ENCODE measurements at places on chromosomes 7 and 10.

- peak; percentile 17 for DNase-seq
Observed at GRCh38 chr7:3217166-3217565, 83.9 kb upstream of the SDK1 start.

DNA sequence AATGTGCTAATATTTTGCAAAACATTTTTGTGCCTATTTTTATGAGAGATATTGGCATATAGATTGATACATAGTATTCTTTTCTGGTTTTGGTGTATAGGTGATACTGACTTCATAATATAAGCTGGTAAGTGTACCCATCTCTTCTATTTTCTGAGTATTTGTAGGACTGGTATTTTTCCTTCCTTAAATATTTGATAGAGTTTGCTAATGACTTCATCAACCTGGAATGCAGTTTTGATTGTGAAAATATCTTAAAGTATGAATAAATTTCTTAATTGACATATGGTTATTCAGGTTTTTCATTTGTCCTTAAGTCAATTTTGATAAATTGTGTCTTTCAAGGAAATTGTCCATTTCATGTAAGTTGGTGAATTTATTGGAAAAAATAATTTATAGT is 6.1 kb upstream of the SCRN1 start:
- no peak for DNase-seq

DNA sequence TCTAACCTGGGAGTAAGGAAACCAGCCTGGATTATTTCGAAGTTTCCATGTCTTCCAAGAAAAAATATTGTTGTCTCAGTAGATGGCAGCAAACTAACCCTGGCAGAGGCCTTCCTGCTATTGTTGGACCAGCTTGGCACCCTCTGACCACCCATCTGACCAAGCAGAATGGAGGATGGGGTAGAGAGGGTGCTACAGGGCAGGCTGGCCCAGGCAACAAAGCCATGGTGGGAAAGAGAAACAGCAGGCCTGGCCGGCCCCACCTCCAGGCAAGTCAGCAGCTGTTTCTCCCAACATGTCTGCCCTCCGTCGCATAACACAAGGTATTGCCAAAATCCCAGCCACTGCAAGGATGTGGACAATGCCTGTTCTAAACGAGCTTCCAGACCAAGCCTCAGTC is 95.0 kb downstream of the FAM53B start:
- DNase-seq = no peak

DNA sequence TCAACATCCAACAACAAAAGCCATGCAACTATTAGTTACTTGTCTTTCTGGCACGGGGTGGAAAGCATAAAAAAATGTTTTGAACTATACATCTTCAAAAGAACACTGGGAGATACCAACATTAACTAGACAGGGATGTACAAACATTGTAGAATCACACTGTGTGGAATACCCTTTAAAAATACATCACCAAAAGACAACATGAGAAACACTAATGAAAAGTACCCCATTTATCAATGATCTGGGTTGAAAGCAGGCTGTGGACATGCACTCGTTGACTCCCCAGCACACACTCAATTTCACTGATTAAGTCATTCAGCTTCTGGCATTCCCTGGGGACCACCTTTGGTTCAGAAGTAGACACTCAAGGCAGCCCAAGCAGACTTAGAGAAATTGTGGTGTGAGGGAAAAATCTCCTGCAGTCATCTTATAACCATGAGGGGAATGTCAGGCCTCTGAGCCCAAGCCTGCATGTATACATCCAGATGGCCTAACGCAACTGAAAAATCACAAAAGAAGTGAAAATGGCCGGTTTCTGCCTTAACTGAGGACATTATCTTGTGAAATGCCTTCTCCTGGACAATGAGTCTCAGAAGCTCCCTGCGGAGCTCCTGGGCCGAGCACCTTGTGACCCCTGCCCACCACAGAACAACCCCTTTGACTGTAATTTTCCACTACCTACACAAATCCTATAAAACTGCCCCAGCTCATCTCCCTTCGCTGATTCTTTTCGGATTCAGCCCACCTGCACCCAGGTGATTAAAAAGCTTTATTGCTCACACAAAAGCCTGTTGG is 53.0 kb downstream of the CACUL1 start:
- no peak for DNase-seq

DNA sequence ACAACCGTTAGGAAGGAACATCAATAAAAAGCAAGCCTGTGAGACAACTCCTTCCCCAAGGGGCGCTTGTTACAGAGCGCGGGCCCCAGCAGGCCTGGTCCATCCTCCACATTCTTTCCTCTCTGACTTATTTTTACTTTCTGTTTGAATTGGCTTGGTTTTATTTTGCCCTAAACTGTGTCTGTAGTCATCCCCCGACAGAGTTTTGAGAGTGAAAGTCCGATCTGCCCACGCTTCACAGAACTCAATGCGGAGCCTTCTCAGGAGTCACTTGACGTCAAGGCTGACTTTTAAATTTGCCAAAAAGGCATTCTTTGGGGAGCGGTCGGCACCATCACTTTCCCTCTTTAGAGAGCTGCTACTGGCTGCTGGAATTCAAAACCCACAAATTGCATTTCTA is 150.1 kb upstream of the KLF6 start:
- peak; percentile 76 for DNase-seq

DNA sequence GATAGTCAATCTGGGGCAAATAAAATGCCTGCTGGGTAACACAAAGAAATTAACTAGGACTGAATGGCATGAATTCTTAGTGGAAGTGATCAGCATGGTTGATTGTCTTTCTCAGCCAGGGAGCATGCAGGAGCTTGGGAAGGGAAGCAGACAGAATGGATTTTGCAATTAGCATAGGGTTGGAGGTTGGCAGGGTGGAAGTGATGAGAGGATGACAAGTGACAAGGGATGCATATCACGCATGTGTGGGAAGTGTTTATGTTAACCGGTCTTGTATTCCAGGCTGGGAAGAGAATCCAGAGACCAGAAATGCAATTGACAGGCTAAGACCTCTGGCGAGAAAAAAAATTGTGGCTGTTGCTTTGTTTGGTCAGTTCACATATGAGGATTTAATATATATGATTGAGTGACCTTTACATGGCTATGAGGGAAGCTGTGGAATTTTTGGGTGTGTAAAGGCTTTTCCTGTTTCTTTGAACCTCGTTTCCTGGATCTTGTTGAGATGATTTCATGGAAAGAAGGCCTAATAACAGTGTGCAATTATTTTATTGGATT is 8.3 kb downstream of the MDFIC start:
- no peak for DNase-seq

- DNase-seq = no peak
Observed at GRCh38 chr7:1591396-1591795, 21.6 kb upstream of the PSMG3 start.

- DNase-seq = no peak
Observed at GRCh38 chr7:100467638-100468373, 3.7 kb upstream of the SPACDR start.

DNA sequence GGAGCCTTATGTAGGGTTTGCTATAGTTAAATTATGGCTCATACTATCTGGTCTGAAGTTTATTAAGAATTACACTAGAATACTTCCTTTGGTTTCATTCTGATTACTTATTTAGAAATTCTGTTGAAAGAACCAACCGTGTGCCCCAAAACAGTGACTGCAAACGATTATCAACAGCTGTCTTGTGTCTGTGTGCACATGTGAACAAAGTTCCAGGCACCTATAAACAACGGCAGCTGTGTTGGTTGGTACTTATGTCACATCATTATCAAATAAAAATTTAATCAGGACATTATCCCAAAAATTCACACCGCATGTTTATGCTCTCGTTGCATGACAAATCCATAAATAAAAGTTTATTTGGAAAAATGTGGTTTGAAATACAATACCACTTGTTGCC is 80.6 kb downstream of the USP6NL start:
- DNase-seq = no peak

GRCh38 chr10:123621492-123621891 is 44.7 kb upstream of the GPR26 start:
- no peak for DNase-seq
